NCI-H2081 treated with DMSO at 0.1 percent for 48 hours (cell line): ENCODE measurements at places on chromosomes 12 and 14.

DNA sequence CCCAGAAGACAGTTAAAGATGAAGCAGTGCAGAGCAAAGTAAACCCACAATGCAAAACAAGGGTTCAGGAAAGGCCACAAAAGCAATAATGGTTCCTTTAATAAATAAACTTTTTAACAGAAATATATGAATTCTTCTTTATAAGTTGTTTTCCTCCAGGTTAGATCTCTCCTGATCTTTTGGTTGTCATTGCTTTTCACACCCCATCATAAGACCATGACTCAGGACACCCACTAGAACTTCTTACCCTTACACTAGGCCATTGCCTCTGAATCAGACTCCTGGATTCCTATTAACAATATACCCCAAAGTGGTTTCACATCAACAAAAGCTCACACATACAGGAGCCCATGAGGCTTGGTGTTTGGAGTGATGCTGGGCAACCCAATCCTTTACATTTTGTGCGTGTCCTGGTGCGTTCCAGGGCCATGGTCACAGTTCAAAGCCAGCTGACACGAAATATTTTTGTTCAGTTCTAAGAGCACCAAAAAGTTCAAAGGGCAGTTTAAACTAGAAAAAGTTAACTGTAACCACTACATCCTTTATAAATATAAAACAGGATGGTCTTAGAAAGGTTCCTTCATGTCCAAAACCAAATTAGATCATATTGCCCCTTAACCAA, 187.0 kb downstream of the EPS8 start:
- DNase-seq: no peak

DNA sequence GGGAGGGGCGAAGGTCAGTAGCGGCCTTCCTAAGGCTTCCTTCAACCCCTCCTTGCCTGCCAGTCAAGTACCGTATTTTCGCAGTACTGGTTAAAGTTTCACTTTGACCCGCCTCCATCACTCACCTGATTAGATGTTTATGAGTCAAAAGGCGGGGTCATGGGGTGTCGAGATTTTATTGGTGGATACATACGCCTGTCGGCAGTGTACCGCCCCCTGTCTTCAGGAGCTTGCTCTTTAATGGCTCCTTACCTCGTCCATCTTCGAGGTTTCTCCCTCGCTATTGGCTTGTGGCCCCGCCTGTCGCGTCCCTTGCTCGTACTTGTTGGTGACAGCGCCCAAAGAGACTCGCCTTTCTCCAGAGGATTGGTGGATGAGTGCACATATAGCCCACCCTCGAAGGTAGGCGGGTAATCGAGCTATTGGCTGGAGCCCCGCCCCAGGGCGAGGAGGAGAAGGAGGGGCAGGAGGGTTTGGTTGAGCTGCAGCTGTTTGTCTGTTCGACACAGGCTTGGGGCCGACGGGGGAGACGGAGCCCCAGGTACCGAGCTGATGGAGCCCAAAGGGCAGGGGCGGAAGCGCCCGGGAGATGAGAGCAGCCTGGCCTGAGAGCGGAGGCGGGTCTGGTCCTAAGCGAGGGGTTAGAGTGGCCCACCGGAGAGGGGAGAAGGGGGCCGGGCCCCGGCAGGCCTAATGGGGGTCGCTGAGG, at the start of gene RAB5B:
TSS of gene RAB5B (plus strand) at position 480 of the 709 bp plus-strand sequence. CDS start 12,883 bp downstream, outside the sequence.
- DNase-seq: peak; percentile 99

DNA sequence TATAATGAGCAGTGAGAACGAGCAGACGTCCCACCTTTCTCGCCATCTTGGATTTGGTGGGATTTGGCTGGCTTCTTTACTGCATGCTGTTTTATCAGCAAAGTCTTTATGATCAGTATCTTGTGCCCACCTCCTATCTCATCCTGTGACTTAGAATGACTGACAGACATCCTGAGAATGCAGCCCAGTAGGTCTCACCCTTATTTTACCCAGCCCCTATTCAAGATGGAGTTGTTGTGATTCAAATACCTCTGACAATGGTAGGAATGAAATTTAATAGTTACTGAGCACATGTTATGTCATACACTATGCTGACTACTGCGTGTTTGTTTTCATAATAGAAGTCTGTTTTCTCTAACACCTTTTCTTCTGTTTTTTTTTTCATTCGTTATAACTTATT, 1.9 kb downstream of the TMTC3 start:
- no peak for DNase-seq

DNA sequence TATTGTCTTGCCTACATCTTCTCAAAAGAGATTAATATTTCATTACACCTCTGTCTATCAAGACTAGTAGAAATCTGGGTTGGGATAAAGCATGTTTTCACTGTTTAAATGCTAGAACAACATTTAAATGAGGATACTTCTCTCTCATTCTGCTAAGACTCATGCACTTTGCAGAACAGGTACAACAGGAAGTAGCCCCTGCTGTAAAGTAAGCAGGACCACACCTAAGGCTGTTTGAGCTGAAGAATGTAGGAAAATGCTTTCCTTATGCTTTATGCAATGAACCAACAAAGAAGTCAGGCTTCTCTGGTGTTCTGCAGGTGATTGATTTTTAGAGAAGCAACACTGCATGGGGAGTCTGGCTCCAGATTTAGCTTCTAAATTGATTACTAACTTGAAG, 89.4 kb downstream of the PAX9 start:
- DNase-seq: no peak
